ENCODE measurements at places on chromosomes 12 and 14.

DNA sequence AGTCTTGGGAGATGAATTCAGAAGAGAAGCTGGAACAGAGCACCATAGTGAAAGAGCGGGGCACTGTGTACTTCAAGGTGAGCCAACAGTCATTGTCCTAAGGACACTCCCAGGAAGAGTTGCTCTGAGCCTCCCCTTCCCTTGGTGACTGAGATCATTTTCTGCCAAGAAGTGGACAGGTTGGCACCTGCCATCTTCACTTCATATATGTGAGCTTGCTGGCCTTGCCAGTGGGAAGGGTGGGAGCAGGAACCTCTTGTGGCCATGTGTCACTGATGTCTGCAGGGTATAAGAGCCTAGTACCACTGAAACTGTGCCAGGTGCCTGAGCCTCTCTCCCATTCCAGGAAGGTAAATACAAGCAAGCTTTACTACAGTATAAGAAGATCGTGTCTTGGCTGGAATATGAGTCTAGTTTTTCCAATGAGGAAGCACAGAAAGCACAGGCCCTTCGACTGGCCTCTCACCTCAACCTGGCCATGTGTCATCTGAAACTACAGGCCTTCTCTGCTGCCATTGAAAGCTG, 5.3 kb downstream of the FKBP4 start:
- DNase-seq, result no peak

DNA sequence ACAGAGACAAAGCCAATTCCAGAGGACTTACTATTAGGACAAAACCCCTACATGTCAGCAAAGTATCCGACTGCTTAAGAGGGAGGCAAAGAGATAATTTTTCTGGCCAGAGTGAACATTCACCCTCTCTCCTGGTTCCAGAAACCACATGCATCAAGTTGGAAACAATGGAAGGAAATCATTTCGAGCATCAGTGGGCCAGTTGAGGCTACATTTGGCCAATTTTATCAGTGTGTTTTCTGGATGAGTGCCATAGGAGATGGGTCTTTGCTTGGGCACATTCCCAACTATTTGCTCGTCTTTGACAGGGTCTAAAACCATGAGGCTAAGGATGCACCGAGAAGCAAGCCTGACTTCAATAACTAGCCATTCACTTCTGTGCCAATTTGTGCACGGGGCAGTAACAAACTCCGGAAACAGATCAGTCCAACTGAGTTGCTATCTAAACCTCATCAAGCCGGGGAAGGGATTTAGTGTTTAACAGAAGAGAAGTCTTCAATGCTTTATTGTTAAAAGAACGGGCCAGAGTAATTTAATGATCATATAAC, 17.4 kb downstream of the EGLN3 start:
- DNase-seq, result no peak

DNA sequence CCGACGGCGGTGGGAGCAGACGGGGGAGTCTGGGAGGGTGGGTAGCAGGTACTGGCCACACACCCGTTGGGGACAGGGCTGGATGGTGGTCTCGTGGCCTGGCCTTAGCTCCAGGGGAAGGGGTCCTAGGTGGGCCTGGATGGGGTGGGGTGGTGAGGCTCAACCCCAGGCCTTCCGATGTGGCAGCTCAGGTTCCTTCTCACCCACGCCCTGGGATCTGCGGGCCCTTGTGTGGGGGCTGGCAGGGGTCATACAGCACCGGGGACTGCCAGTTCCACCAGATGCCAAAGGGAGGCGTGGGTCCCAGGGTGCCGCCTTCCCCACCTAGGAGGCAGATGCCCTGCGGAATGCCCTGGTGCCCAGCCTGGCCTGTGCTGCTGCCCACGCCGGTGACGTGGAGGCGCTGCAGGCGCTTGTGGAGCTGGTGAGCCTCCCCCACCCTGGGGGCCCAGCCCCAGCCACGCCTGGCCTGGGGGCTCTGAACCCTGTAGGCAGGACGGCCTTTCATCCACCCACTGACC, 21.0 kb downstream of the ASPG start:
- DNase-seq, result no peak

- DNase-seq, result no peak
These were observed 1513.6 kb upstream of the SEL1L start for GRCh38 chr14:83047059-83047830.

- DNase-seq, result no peak
These were observed 14.0 kb upstream of the FBXO33 start for GRCh38 chr14:39446131-39446744.

DNA sequence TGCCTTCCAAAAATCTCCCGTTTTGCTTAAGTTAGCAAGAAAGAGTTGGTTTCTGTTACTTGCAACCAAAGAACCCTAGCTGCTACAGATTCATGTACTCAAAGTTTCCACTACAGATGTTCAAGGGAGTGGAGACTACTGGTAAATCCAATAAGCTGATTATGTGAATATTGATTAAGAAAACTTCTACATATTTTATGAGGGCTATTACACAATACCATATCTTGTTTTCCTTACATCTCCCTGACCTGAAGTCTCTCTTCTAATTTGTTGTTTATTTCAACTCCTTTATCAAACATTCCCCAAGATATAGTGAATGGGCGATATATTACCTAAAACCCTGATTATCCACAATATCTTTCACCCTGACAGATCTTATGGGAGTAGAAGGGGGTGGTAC, 164.4 kb upstream of the PLXNC1 start:
- no peak for DNase-seq

GRCh38 chr14:100534528-100535286, 52.5 kb downstream of the BEGAIN start:
- no peak for DNase-seq

GRCh38 chr14:31921721-31922120, 155.4 kb upstream of the ARHGAP5 start:
- DNase-seq, result no peak

GRCh38 chr12:68334132-68334531, 2.0 kb upstream of the MDM1 start:
- no peak for DNase-seq

- DNase-seq, result no peak
These were observed 364.9 kb upstream of the GARIN6 start for GRCh38 chr12:99282624-99283023.

GRCh38 chr12:22169376-22169775, 123.4 kb downstream of the CMAS start:
- no peak for DNase-seq

GRCh38 chr14:92759679-92760523, 11.5 kb upstream of the LGMN start:
- no peak for DNase-seq

- no peak for DNase-seq
These were observed 37.3 kb downstream of the LTBP2 start for GRCh38 chr14:74574706-74575105.

- no peak for DNase-seq
These were observed 112.8 kb upstream of the NAP1L1 start for GRCh38 chr12:76197283-76197682.

DNA sequence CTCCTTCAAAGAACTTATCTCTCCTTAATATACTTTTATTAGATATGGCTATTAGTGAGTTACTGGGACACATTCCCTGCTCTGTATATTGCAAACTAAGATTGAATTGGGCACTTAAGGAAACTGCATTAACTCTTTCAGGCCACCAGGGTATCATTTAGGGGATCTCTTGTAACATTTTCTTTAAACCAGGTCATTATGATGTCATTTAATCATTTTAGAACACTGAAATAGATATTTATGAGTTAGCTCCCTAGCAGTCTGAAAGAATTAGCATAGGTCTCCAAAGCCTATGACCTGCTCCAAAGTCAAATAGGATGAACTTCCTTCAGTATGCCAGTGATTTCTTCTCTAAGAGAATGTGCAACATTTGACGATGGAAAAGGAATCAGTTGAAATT, 506.9 kb downstream of the FOXG1 start:
- DNase-seq, result no peak

DNA sequence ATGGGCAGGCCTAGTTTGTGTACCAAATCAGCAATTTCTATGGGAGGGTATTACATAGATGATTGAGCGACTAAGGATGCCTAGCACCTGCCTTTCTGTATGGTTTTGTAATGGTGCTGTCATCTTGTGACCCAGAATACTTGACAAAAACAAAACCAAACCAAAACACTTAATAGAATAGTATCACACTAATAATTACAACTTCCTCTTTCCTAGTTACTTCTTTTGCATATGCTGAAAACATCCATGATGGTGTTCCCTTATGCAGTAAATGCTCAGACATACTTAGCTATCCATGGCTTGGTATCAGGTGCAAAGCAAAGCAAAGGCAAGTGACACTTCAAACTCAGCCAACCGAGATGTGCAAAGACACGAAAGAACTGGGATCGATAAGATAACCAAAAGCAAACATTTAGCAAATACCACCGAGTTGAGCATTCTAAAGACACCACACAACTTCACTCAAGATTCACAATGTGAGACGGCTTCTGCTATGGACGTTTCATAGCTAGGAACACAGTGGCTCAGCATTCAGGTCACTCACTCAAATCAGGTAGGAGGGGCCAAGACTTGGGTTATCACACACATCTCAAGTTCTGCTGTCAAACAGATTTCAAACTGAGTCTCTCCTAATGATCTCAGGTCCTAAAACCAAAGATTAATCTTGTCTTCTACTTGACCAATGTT, 24.3 kb downstream of the PPP1CC start:
- no peak for DNase-seq

- no peak for DNase-seq
These were observed 47.8 kb downstream of the BTBD7 start for GRCh38 chr14:93285044-93285443.

- DNase-seq, result no peak
These were observed 15.6 kb downstream of the HSD17B6 start for GRCh38 chr12:56778756-56779155.

DNA sequence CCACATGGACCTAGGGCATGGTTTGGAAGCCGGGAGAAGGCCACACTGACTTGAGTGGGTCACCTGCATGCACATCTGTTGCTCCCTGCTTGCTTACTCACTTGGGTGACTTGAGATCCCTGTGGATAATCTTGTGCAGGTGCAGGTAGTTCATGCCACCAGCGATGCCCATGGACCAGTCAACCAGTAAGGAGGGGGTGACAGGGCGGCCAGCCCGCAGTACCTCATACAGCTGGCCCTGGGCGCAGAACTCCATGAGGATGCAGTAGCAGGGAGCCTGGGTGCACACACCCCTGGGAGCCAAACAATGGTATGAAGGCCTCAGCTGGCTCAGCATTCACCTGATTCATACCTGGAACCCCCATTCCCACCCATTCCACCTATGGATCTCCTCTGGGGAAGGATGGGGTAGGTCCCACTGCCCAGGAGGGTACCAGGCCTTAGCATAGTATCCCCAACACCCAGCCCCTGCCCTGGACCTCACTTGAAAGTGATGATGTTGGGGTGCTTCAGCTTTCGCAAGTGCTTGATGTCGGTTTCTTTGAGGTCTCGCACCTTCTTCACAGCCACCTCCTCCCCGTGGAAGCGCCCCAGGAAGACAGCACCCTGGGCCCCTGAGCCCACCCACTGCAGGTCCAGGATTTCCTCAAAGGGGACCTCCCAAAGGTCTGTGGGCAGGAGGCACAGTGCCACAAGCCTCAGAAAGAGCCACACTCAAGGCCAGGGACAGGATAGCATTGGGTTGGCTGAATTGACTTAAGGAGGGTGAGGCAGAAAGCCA, 13.1 kb downstream of the MAP3K12 start:
- no peak for DNase-seq

- DNase-seq, result no peak
These were observed 74.2 kb downstream of the ARF6 start for GRCh38 chr14:49966971-49967630.

DNA sequence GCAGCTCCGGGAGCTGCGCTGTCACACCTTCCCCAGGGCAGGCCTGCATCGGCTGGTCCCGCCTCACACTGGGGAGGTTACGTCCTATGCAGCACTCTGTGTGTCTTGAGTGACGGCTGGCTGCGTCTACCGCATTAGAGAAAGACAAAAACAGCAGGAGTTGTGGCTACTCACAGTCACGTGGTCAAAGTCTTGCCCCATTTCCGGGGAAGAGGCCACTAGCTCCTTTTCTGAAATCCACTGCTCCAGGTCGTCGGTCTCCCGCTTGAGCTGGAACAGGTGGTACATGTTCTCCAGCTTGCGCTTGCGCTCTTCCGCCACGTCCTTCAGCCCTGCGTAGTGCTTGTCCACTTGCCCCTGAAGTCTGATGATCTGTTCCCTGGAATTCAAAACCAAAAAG, 68.8 kb downstream of the PLEKHG3 start:
- DNase-seq, result no peak

GRCh38 chr12:53944209-53944608, 5.6 kb downstream of the HOXC13 start:
- no peak for DNase-seq

DNA sequence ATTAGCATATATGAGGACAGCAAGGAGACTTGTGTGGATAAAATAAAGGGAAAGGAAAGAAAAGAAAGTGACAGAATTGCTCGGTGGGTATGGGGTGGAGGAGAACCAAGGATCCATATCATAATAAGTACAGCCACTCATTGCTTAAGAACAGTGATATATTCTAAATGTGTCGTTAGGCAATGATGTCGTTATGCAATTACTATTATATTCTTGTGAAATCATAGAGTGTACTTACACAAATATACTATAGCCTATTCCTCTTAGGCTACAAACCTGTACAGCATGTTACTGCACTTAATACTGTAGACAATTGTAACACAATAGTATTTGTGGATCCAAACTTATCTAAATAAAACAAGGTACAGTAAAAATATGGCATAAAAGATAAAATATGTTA, 271.1 kb downstream of the CCER1 start:
- no peak for DNase-seq

Measured in Panc1 (cell line).